ENCODE measurements at places on chromosomes 1 and 21. TPM values are rescaled to one million over a fixed set of nuclear protein-coding genes. Genes with fewer than 3 reads are reported as not detected.

ACOT11 gene
- polyA plus RNA-seq: 3.9 TPM

CYP4X1 gene
- polyA plus RNA-seq: 1.2 TPM

OLIG1 gene
- polyA plus RNA-seq: not detected

ARHGEF16 gene
- 6.2 TPM for polyA plus RNA-seq

FNDC10 gene
- polyA plus RNA-seq: 2.8 TPM

CACNA1S gene
- not detected for polyA plus RNA-seq

ZMYND12 gene
- 0.31 TPM for polyA plus RNA-seq

GJA9 gene
- 0.38 TPM for polyA plus RNA-seq

DNA sequence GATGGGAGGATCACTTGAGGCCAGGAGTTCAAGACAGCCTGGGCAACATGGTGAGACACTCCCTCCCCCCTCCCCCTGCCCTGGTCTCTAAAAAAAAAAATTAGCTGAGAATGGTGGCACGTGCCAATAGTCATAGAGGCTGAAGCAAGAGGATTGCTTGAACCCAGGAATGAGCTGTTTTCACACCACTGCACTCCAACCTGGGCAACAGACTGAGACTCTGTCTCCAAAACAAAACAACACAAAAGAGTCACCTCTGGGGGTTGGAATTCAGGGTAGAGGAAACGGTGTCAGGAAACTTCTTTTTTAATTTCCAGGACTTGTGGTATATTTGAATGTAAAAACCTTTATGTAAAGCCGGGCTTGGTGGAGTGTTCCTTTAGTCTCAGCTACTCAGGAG lies 43.2 kb downstream of the RHOU start:
- DNase-seq: no peak

GRCh38 chr1:201614262-201615015 lies 75.5 kb downstream of the NAV1 start:
- DNase-seq: no peak

DNA sequence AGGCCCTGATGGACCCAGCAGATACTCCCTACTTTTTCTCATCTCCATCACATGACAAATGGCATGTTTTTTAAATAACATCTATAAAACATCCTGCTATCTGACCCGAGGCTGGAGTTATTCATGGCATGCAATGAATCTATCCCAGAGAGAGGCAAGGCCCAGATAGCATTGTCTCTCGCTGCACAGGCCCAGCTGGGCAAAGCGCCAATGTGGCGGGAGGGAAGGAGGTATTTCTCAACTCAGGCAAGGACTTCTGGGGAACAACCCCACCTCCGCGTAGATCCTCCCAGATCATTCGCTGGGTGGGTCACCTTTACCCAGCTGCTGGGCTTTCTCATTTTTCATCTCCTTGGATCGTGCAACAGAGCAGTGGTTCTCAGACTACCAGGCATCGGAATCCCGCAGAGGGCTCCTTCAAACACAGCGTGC lies 59.8 kb downstream of the ERG start:
- no peak for DNase-seq

GRCh38 chr1:100769906-100770646 lies 50.5 kb downstream of the VCAM1 start:
- DNase-seq: no peak

DNA sequence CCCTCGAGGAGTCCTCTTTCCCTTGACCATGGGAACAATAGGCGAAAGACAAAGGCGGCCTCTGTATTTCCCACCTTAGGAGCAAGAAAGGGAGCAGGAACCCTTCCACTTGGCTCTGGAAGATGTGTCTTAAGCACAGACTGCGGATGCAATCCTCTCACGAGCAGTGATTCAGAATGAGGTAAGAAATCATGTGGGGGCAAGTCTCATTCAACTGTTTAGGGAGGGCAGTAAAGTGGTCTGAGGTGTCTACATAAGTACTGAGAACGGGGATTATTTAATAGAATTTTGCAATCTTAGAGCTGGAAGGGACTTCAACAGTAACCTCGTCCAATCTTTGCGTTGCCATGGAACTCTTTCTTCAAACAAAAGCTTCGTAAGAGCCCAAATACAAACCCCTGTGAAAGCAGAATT lies 1.6 kb upstream of the DYRK3 start:
- peak; percentile 83 for DNase-seq

GRCh38 chr1:92990828-92991227 lies 29.6 kb upstream of the DIPK1A start:
- DNase-seq: no peak

GRCh38 chr1:204376465-204376864 lies 16.7 kb upstream of the PLEKHA6 start:
- DNase-seq: no peak

DNA sequence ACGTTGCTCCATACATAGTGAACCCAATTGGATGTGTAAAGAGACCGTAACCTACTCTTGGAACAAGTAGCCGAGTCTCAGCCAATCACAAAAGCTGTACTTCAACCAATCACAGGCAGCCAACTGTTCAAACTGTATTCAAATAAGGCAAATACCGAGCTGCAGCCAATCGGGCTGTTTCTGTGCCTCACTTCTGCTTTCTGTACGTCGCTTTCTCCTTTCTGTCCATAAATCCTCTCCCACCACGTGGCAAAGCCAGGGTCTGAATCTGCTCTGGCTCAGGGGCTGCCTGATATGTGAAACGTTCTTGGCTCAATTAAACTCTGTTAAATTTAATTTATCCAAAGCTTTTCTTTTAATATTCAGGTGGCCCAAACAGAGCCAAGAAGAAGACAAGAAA lies 210.3 kb downstream of the URB2 start:
- DNase-seq: no peak

DNA sequence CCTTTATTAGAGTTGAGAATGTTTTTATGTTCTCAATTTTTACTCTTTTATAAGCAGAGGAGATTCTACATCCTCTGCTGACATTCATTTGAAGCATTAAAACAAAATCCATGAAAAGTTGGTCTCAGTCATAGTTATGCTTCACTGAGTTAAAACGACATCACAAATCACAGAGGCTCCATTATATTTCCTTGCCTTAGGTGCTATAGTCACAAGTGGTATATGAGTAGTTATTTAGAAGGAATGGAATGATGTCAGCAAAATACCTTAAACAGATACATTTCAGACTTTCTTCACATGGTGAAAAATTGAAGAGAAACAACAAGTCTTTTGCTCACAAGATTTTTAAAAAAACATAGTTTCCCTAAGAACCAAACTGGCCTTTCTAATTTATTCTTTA lies 11.7 kb upstream of the METTL13 start:
- DNase-seq: no peak

DNA sequence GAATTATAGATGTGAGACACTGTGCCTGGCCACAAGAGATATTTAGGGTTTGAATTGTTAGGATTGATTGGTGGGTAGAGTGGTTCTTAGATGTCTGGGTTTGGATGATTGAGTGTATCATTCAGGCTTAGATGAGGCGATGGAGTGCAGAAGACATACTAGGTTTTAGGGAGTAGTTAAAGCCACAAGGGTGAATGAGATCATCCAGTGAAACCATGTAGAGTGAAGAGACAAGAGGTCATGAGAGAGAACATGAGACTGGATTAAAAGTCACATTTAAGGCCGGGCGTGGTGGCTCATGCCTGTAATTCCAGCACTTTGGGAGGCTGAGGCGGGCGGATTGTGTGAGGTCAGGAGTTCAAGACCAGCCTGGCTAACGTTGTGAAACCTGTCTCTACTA lies 37.2 kb downstream of the ZFYVE9 start:
- no peak for DNase-seq

GRCh38 chr1:55578646-55579045 lies 363.5 kb upstream of the USP24 start:
- DNase-seq: no peak

GRCh38 chr1:81208441-81208840 lies 592.3 kb upstream of the ADGRL2 start:
- no peak for DNase-seq

DNA sequence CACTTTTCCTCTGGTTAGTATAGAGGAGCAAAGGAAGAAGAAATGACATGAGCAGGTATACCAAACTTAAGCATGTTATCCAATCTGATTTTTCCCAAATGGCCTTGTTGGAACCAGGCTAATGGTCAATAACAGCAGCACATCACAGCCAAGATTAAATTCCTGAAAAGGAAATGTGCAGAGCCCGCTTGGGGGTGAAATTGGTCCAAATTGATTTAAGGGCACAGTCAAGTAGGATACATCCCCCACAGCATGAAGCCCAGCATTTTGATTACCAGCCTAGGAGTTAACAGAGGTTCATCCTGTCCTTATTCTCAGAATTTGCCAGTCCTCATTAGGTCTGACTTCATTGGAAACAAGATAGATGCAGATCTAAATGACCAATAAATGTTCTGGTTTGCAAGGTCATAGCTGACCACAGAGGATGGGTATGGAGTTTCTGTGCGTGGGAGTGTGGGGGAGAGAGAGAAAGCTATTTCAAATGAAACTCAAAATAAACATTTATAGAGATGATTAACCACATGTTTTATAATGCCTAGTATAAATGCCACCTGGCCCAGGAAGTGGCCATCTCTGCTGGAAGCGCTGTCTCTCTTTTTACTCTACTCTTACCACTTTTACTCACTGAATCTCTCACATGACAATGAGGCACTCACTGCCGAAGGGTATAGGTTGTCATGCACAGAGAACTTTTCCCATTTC lies 38.7 kb downstream of the RGS5 start:
- DNase-seq: no peak

- DNase-seq: no peak
Observed at GRCh38 chr1:44355582-44356305, 687 bp upstream of the ERI3 start.

DNA sequence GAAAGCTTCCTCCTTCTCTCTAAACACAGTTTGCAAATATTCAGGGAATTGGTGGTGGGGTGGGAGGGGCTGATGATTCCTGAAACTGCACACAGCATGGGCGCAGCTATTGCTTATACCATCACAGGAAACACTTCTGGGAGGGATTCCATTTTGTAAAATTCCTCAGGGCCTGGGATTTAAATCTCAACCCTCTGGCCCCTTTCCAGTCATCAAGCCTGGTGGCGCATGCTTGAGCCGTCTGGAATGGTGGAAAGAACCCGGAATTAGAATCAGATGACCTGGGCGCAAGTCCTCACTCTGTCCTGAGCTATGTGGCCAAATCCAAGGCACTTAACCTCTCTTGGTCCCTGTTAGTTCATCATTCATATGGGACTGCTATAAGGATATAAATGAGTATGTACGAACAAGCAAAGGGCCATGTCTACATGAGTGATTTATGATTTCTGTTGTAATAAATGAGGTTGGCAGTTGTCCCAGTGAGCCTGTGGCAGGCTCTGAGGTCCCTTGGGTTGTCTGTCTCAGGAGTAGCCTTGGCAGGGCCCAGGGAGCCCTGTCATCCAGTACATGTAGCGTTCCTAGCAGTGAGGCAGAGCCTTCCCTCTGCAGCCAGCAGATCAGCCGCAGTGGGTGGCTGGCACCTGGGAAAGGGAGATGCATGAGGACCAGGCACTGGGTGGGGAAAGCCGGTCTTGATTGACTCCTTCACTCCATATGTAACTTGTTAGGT lies 72.0 kb downstream of the MAN1C1 start:
- DNase-seq: no peak
